ENCODE measurements at places on chromosomes 3 and 15.

- DNase-seq: no peak
These were observed 16.7 kb upstream of the SECISBP2L start for GRCh38 chr15:49062900-49063299.

GRCh38 chr15:101387574-101387973 lies 92.5 kb upstream of the SNRPA1 start:
- DNase-seq: no peak

DNA sequence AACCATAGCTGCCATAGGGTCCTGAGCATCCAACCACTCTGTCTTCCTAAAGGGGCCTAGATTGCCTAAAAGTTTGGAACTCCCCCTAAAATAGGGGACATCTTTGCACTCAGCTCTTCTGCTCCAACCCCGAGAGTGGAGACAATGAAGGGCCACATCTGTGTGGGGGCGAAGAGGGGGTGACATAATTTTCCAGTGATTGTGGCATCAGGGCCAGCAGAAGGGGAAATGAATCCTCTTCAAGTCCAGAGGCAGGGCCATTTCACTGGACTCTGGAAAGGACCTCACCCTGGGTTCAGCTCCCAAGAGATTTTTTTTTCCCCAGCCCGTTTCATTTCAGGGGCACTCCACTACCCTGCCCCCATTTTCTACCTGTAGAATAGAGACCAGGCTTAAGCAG lies 4.6 kb upstream of the ANKRD63 start:
- no peak for DNase-seq

DNA sequence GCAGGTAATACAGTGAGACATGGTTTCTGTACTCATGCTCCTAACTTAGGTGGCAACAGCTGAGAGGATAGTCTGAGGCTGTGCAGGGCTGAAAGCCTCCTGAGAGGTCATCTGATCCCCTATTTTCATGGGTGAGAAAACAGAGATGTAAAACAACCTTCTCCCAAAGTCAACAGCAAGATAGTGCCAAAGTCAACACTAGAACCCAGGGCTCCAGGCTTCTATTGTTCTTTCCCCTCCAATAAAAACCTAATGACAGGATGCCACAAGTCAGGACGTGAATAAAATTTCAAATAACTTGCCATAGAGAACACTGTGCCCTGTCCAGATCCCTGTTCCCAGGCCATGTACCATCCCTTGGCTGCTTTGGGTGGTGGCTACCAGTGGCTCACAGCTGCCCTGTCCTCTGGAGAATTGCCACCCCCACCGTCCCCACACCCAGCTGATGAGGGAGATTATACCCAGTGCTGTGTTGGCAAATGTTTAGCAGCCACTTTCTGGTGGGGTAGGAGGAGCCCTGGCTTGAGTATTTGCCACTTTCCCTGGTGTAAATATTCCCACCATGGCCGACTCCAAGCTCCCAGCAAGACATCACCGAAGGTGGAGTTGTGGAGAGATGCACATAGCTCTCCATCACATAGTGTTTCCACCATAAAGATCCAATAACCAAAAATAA lies 54.8 kb downstream of the SRGAP3 start:
- no peak for DNase-seq

- DNase-seq: no peak
These were observed 499.0 kb upstream of the SEMA6D start for GRCh38 chr15:47218295-47218694.

DNA sequence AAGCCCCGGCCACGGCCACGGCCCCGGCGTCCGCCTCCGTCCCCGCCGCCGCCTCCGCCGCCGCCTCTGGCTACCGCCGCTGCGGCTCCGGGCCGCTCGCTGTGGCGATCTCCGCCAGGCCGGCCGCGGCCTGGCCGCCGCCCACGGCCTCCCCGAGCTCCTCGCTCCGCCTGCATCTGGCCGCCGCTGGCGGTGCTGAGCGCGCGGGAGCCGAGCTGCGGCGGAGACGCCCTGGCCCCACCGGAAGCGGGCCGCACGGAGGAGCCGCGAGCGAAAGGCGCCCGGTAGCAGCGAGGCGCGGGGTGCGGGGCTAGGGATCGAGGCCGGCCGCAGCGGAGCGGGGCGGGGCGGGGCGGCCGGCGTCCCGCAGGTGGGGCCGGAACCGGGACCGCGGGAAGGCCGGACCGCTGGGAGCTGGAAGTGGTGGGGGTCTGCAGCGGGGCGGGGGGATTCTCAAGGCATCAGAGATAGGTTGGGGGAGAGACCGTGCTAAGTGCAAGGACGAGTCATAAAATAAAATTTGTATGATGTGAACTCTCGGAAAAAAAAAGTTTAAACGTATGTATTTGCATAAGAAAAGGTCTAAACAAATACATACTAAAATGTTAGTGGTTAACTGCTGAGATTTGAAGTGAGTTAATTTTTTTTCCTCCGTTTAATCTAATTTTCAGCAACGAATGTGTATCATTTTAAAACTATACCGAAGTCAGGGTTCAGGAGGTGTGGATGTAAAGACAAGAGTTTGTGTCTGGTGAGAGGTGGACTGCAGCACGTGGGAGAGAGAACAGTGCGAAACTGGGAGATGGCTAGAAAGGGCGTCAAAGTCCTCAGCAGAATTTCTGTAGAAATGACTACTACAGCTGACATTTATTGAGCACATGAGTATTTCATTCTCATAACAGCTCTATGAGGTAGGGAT lies at the start of gene AVEN:
AVEN (minus strand) TSS at position 334 of the 919 bp plus-strand sequence; CDS start at position 176, 158 bp downstream.
- peak; percentile 53 for DNase-seq

- peak; percentile 27 for DNase-seq
These were observed 18.3 kb upstream of the SETMAR start for GRCh38 chr3:4284865-4285264.

DNA sequence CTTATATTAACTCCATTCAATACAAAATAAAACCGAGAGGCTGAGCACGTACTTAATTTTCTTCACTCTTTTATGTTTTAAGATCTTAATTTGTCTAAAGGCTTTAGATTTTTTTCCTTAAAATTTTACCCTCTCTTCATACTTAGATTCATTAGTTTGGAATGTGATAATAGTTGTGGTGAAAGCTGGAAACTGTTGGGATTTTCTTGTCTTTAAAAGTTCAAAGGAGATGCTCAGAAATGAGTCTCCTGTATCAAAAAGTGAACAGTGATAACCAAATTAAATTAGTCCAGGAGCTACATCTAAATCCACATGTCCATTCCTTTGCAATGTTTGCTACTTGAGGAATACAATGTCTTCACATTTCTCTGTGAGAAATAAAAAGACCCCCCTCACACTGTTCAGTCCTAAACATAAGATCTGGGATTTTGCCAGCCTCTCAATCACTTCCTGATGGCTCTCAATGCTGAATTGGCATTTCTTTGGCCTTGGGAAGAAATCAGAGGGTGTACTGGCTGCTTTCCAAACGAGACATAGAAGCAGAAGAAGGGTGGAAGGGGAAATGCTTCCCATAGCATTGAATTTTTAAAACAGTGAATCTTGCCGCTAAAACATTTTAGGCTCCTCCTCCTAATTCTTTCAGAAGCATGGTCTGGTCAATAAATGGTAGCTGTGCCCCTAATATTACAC lies 245.0 kb downstream of the SHOX2 start:
- DNase-seq: no peak

- DNase-seq: no peak
These were observed 316.1 kb upstream of the TPM1 start for GRCh38 chr15:62726461-62726860.

- no peak for DNase-seq
These were observed 69.6 kb downstream of the EEFSEC start for GRCh38 chr3:128222796-128223385.

DNA sequence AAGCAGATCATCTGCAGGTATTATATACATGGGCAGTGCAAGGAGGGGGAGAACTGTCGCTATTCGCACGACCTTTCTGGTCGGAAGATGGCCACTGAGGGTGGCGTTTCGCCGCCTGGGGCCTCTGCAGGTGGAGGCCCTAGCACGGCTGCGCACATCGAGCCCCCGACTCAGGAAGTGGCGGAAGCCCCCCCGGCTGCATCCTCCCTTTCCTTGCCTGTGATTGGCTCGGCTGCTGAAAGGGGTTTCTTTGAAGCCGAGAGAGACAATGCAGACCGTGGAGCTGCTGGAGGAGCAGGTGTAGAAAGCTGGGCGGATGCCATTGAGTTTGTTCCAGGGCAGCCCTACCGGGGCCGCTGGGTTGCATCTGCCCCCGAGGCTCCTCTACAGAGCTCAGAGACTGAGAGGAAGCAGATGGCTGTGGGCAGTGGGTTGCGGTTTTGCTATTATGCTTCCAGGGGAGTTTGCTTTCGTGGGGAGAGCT lies 639 bp downstream of the MKRN3 start:
- no peak for DNase-seq

DNA sequence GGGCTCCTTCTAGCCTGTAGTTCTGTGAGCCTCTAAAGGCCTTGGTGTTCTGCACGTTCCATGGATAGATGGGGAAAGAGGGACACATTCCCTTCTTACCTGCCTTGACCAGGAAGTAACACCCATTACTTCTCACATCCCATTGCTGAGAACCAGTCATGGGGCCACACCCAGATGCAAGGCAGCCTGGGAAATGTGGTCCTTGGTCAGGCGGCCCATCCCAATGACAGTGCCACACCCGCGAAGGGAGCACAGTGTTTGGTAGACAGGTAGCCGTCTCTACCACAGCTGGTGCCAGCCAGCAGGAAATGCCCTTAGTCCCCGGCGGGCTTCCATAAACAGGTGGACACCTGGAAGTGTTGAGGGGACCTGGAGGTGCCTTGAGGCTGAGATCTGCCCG lies 23.2 kb upstream of the LCTL start:
- DNase-seq: no peak

DNA sequence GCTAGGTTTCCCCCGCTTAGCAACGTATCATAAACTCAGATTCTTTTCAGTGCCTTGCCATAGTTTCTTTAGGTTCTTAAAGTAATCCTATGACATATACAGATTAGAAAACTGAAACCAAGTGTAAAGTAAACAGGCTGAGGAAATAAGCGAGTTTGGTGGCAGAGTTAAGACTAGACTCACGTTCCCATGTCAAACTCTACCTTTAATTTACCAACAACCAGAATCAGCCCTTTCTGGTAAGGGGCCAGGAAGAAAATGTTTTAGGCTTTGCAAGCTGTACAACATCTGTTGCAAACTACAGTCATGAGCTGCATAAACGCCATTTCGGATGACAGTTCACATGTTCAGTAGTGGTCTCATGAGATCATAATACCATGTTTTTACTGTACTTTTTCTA lies 128.0 kb upstream of the PRICKLE2 start:
- DNase-seq: peak; percentile 58

- DNase-seq: no peak
These were observed 5.7 kb downstream of the NCEH1 start for GRCh38 chr3:172705170-172705569.

GRCh38 chr3:107421170-107421792 lies 44.0 kb downstream of the CCDC54 start:
- peak; percentile 89 for DNase-seq

Data from choroid plexus epithelial cell (primary cell).